Gastrocnemius medialis (tissue), 4 donors: ENCODE measurements at places on chromosomes 2 and 18. TPM values are rescaled to one million over a fixed set of nuclear protein-coding genes. Genes with fewer than 3 reads are reported as not detected.

Gene GREB1L
- total RNA-seq = 4.4 TPM

GRCh38 chr2:235859651-235860050, 308.5 kb downstream of the GBX2 start:
- no peak overlapping the region for H3K4me3 ChIP-seq
- no peak overlapping the region for H3K27ac ChIP-seq
- H3K36me3 ChIP-seq = no peaks in the 10 kb centered on the region
- DNase-seq = no peak

DNA sequence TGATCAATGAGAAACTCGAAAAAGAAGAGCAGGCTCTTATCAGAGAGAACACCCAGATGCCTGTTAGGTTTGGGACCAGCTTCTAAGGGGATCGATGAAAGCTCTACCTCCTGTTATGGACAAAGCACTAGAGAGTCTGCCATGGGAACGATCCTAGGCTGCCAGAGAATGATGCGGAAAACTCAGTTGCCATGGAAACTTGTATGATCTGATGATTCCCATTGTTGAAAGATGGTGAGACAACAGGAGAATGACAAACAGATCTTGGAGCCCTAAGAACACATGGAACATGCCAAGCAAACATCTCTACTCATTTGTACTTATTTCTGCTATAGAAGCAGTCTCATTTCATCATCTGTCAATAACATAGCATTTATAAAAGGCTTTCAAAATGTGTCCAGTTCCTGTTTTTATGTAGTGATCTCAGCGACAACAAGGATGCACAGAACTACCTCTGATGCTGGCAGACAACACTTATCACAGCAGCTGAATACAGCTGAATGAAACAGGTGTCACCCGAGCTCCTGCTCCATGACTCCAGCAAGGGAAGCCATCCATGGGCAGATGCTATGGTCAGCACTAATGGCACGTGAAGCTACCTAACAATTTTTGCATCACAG, 59.6 kb downstream of the NCKAP5 start:
- H3K27ac ChIP-seq = no peak overlapping the region
- no peaks in the 10 kb centered on the region for H3K36me3 ChIP-seq
- H3K4me3 ChIP-seq = no peak overlapping the region
- H3K27me3 ChIP-seq = no peaks in the 10 kb centered on the region
- no peak for DNase-seq

GRCh38 chr2:113158884-113159553, 14.8 kb upstream of the PSD4 start:
- no peak overlapping the region for H3K27ac ChIP-seq
- H3K27me3 ChIP-seq = peaks cover 10% of the 10 kb centered on the region
- H3K4me3 ChIP-seq = no peak overlapping the region

- no peak for DNase-seq
- H3K27ac ChIP-seq = no peak overlapping the region
- H3K4me1 ChIP-seq = peaks cover 4% of the 10 kb centered on the region
- H3K27me3 ChIP-seq = no peaks in the 10 kb centered on the region
These were observed 252.6 kb upstream of the RASGRP3 start for GRCh38 chr2:33223856-33224255.
